NCI-H1417 (cell line): ENCODE measurements at places on chromosomes 16 and 17.
A peak's percentile ranks its signal among the peaks of the same experiment; 100 is the strongest.

DNA sequence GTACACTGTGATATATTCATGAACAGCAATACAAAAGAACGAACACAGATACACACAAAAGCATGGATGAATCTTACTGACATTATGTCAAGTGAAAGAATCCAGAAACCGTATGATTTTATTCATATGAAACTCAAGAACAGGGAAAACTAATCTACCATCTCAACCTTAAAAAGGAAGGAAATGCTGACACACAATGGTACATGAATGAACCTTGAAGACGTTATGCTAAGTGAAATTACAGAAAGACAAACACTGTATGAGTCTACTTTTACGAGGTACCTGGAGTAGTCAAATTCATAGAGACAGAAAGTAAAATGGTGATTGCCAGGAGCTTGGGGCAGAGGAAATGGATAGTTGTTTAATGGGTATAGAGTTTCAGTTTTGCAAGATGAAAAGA is 8.7 kb upstream of the PRKCB start:
- DNase-seq: no peak

DNA sequence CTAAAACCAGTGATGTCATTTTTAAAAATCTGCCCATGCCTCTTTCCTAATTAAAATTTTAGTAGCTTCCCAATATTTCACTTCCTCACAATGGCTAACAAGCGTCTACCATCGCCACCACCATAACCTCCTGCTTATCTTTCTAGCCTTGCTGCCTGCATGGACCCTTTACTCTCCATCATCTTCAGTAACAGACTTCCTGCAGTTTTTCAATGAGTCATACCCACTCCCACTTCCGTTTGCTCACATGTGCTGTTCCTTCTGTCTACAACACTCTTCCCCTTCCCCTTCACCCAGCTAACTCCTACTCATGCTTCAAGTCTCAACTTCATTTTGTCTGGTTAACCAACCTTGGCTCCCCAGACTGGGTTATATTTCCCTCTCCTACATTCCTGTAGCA is 12.8 kb upstream of the SKAP1 start:
- no peak for DNase-seq

DNA sequence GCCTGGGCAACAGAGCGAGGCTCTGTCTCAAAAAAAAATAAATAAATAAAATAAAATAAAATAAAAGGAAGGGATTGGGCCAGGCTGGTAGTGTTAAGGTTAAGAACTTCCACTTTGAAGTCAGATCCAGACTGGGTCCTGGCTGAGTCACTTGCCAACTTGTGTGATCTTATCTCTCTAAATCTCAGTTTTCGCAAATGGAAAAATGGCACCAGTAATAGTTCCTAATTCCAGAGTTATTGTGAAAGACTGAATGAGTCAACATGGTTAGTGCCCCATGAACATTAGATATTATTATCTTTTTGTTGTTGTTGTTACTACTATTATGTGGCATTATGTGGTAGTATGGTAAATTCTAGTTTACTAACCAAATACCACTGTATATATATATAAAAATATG is 188.0 kb upstream of the AXIN2 start:
- DNase-seq: no peak

DNA sequence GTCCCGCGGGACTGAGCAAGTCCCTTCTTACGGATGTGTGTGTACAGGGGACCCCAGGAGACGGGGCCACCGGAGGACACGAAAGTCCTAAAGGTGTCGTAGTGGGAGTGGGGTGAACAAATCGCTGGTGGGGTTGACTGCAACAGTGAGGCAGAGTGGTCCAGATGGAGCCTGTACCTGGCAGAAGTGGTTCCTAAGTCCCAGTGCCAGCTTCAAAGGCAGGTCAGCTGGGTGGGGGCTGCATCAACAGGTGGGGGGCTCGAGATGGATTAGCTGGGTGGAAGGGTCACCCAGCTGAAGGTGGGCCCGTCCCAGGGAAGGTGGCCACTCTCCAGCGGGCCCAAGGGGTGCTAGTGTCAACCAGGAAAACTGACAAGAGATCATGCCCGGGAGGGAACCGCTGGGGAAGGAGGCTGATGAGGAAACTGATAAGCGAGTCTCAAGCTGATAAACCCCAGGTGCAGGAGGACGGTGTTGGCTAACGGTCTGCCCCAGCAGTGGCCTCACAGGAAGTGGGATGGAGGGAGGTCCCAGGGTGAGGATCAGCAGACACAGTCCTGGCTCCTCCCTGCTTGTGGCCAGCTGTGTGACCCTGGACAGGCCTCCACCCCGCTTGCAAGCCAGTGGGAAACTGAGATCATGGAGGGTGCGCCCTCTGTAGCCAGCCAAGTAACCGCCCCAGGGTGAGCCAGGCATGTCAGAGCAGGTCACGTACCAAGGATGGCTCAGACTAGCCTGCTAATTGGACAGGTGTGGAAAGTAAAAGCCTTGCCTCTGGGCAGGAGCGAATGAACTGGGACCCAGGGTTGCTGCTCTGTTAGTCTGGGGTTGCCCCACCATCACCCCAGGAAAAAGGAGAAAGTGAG is 1.0 kb downstream of the ORAI3 start:
- peak; percentile 72 for DNase-seq

- no peak for DNase-seq
These were observed 4.2 kb upstream of the RPH3AL start for GRCh38 chr17:356671-357434.

DNA sequence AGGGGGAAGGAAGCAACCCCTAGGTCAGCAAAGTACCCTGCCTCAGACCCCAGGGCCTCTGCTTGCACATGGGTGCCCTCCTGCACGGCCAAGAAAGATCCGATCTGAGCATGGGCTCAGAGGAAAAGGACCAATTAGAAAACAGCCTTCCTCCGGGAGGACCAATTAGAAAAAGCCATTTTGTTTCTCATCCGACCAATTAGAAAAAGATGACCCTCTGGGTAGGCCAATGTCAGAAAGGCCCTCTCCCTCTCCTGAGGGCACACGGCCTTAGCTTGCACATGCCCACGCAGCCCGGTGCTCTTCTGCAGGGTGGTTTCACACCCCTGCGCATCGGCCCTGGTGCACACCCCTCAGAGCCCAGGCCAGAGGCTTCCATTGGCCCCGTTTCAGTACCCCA is 5.1 kb upstream of the CISD3 start:
- DNase-seq: peak; percentile 75

- DNase-seq: no peak
These were observed 6.5 kb upstream of the NPIPB7 start for GRCh38 chr16:28478506-28479180.

GRCh38 chr17:79730769-79731483 is at the start of gene ENPP7:
Gene ENPP7, plus strand, starts transcription at chr17:79730943. Its CDS starts 197 bp downstream, at chr17:79731140.
- no peak for DNase-seq

GRCh38 chr17:5437721-5438317 is 1.1 kb downstream of the C1QBP start:
- no peak for DNase-seq

GRCh38 chr16:85512808-85513115 is 100.4 kb upstream of the GSE1 start:
- no peak for DNase-seq

DNA sequence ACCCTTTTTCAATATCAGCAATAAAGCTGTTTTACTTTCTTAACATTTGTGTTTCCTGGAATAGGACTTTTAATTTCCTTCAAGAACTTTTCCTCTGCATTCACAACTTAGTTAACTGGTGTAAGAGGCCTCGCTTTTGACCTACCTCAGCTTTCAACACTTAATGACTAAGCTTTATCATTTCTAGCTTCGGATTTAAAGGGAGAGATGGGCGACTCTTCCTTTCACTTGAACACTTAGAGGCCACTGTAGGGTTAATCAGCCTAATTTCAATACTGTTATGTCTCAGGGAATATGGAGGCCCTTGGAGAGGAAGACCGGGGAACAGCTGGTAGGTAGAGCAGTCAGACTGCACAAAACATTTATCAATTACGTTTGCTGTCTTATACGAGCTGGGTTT is 4.7 kb downstream of the SYNRG start:
- no peak for DNase-seq

- no peak for DNase-seq
These were observed 107.9 kb downstream of the RAP1GAP2 start for GRCh38 chr17:2904135-2904534.
